ENCODE measurements at places on chromosomes 12 and 14.

- DNase-seq = no peak
These were observed 153.4 kb downstream of the TMEM132D start for GRCh38 chr12:129750421-129750820.

- DNase-seq = no peak
These were observed 295.9 kb downstream of the FOXG1 start for GRCh38 chr14:29062466-29062865.

DNA sequence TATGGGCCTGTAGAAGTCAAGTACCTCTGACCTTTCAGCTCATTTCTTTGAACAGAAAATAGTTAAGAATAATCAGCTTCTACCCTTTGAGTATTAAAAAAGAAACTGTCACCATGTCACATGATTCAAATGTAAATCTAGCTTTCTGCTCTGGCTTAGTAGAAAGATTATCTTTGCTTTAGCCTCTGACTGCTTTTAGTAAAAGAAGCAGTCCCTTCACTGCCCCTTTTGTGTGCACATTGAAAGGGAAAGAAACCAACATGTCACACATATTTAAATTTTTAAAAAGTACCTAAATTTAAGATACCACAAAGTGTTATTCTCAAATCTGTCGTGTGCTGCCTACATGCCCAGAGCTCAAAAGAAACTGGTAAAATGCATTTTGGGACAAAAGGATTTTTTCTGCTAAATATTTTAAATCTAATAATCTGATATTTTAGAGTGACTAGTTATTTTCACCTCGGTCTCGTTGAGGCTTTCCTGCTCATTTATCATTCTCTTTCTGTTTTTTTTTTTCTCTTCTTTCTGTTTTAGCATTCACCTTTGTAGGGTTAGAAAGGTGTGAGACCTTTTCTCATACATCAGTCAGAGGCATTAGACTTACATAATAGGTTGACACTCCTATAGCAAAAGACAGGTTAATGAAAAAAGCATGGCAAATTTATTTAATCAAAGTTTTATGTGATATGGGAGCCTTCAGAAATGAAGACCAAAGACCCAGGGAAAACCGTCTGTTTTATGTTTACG, 41.3 kb downstream of the SLC16A7 start:
- no peak for DNase-seq

DNA sequence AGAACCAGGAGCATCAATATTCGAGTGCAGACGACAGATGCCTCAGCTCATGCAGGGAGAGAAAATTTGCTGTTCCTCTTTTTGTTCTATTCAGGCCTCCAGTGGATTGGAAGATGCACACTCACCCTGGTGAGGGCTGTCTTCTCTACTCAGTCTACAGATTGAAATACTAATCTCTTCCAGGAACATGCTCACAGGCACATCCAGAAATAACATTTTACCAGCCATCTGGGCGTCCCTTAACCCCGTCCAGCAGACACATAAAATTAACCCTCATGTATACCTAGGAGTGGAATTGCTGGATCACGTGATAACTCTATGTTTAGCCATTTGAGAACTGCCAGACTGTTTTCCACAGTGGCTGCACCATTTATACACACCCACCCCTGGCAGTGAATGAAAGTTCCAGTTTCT, 4.5 kb upstream of the OAS2 start:
- no peak for DNase-seq

GRCh38 chr12:104352106-104352713, 48.7 kb downstream of the EID3 start:
- DNase-seq = no peak

- no peak for DNase-seq
These were observed 96.1 kb downstream of the EML1 start for GRCh38 chr14:99889268-99889667.

DNA sequence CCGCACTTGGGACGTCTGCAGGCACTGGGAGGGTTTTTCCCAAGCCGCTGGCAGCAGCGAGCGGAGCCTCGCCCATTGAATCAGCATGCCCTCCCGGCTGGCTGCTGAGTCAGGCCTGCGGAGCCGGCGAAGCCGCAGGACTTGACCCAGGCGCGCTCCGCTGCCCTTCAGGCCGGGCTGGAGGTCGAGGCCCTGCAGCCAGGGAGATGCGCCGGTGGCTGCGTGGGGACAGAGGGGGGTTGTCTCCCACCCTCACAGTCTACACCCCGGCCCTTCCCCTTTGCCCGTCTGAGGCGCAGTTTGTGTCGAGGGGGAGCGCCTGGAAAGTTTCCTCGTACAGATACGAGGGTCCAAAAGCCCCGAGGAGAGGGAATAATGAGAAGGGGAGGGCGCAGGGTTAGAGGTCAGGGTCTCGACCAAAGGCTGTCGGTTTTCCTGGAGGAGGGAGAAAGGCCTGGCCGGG, 759 bp upstream of the KLC1 start:
- peak; percentile 91 for DNase-seq

DNA sequence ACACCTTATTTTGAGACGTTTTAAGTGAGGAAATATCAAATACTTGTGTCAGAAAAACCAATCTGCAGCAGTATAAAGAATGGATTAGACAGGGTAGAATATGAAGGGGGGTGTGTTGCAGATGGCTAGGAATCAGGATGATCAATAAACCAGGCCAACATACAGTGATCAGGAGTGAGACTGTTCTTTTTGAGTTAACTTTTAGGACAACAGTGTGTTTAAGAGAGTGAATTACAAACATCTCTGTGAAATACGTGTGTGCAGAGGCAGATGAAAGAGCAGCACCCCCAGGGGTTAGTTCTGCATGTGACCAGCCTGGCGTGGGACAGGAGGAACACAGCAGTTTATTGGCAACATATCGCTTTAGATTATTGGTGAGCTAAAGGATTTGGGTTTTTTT, 10.6 kb upstream of the NRDE2 start:
- DNase-seq = no peak

DNA sequence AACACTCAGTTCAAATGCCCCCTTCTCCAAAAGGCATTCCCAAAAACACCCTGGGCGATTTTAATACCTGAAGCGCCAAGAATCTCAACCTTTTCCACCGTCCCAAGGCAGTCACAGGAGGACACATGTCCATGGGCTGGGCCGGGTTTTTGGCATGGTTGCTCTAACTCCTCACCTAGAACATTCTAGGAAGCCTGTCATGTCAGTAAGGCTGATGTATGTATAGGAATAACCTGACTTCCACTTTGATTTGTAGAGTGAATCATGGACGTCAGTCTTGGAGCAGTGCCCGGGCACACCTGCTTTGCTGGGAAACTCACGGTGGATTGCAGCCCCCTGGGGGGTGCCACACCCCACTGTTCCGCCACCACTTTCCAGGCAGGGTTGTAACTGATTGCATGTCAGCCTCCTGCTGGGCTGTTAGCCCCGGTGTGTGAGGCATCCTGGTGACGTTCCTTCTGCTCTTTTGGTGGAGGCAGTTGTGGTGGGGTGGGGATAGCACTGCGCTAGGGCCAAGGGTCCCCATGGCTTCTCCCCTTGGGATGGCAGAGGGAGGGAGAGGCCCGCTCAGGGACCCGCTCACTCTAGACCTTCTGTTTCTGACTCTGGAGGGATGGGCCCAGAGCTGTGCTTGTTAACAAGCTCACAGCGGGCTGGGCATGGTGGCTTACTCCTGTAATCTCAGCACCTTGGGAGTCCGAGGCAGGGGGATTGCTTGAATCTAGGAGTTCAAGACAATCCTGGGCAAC, 35.2 kb upstream of the FAM181A start:
- DNase-seq = peak; percentile 46

GRCh38 chr14:32352631-32353030, 23.5 kb downstream of the AKAP6 start:
- no peak for DNase-seq

- DNase-seq = no peak
These were observed 33.4 kb upstream of the ERGIC2 start for GRCh38 chr12:29414368-29414767.

DNA sequence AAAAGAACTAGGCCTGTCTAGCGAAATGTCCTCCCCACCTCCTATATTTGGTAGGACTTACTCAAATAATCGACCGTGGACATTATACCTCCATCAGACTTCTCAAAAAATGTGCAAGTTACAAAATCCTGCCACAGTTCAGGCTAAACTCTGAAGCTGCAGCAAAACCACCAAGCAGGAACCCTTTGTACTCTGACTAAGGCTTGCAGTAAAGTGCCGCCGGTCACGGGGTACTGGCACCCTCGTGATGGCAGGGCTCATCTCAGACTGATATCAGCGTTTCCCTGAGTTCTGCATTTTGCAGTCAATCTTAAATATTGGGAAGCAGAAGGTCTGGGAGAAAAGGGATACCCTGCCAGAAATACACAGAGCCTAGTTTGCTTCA, 17.1 kb downstream of the SLC11A2 start:
- DNase-seq = peak; percentile 77

GRCh38 chr14:97544571-97544970, 747.4 kb downstream of the VRK1 start:
- no peak for DNase-seq

DNA sequence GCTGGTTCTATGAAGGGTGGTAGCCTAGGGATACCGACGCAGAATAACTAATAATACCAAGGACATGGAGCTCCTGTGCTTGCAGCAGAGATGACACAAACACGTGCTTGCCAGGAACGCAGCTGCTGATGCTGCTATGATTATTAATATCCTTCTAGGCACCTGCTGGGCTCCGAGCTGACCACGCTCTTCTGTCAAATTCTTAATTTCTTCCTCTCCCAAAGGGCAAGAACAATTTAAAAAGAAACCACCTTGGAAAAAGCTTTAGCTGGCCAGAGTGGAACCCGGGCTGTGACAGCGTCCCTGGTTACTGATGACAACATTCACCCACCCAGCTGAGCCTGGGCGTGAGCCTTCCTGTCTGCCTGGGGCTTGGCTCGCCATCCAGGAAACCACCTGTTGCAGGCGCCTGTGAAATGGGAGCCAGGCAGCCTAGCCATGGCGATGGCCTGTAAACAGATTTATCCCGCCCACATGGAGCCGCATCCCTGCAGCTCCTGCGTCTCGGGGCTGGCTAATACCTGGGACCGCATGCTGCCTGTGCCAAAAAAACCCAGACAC, 28.8 kb downstream of the CLMN start:
- DNase-seq = no peak

GRCh38 chr12:69684466-69684865, 14.6 kb downstream of the BEST3 start:
- no peak for DNase-seq

- no peak for DNase-seq
These were observed 119.5 kb upstream of the WSCD2 start for GRCh38 chr12:108009442-108010070.

DNA sequence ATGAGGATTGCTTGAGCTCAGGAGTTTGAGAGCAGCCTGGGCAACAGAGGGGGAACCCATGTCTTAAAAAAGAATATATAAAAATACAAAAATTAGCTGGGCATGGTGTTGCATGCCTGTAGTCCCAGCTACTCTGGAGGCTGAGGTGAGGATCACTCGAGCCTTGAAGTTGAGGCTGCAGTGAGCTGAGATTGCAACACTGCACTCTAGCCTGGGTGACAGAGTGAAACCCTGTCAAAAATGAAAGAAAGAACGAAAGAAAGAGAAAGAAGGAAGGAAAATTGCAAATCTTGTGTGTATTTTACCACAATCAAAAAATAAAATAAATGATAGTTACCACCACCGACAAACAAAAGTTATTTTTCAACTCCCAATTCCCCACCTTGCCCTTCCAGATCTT, 45.3 kb downstream of the SPRING1 start:
- no peak for DNase-seq

DNA sequence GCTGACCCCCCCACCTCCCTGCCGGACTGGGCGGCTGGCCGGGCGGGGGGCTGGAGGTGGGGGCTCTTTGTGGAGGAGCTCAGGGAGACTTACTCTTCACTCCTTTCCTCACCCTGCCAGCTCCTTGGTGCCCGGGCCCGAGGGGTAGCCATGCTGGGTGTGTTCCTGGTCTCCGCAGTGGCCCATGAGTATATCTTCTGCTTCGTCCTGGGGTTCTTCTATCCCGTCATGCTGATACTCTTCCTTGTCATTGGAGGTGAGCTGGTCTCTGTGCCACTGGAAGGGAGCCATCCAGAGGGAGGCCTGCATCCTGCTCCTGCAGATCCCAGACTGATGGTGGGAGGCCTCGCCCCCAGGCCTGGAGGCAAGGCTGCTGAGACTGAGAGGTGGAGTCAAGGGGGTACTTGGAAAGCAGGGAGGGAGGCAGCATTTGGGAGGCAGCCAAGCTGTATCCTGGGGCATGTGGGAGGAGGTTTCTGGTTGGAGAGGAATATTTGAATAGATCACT, 19.7 kb downstream of the SOAT2 start:
- no peak for DNase-seq

DNA sequence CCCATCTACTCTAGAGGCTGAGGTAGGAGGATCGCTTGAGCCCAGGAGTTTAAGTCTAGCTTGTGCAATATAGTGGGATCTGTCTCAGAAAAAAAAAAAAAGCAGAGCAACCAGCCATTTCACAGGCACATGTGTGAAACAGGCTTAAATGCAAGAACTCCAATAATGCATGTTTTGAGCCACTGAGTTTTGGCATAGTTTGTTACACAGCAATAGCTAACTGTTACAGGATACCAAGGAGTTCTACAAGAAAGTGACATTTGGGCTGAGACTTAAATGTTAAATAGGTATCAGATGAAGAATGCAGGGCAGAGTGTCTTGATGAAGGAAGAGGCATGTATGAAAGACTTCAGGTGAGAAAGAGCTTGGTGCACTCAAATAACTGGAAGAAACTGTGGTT, 240.0 kb upstream of the FOXN3 start:
- no peak for DNase-seq

GRCh38 chr12:102964872-102965271, 7.4 kb downstream of the ASCL1 start:
- DNase-seq = no peak

GRCh38 chr14:61838661-61839245, 76.5 kb downstream of the SNAPC1 start:
- no peak for DNase-seq

GRCh38 chr12:104303538-104304151, at the start of gene EID3:
EID3 (plus strand) TSS chr12:104303739; CDS start chr12:104303935, 196 bp downstream.
- peak; percentile 96 for DNase-seq

DNA sequence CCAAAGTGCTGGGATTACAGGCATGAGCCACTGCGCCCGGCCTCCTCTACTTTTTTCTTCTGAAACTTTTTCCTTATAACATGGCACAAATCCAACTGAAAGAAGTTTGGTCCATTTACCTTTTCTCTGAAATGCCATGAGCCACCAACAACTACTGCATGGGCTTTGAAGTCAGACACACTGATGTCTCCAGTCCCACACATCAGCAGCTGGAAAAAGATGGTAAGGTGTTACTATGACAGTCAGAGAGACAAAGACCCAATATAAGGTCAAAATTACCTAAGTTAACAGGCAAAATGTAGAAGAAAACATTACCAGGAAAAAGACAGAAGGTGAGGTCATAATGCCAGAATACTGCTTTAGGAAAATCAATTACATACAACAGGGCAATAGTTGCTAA, 48.2 kb downstream of the AREL1 start:
- no peak for DNase-seq

GRCh38 chr12:16352481-16352880, 5.0 kb downstream of the MGST1 start:
- DNase-seq = no peak

GRCh38 chr14:32620303-32620702, 291.2 kb downstream of the AKAP6 start:
- no peak for DNase-seq

GRCh38 chr12:25433024-25433423, 120.1 kb downstream of the LMNTD1 start:
- no peak for DNase-seq

All from cardiac septum (tissue), 1 donor.